ENCODE measurements at places on chromosomes 1 and 21.

DNA sequence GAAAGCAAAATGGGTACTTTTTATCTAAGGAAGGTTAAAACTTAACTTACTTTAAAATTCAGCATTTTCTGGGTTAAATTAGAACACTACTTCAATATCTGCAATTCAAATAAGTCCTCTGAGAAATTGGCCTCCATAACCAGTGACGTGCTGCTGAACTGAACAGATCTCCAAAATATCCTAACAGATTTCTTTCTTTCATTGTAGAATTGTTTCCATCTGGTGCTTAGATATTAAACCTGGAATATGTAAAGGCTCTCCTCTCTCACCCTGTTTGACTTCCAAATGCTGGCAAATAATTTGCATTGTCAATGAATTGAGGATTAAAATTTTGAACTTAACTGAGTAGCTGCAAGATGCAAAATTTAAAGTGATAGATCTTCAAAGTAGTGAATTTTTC lies 316.9 kb upstream of the CXADR start:
- no peak for DNase-seq

GRCh38 chr1:8408151-8408839 lies 90.4 kb downstream of the SLC45A1 start:
- no peak for DNase-seq

- DNase-seq = no peak
These were observed 268.5 kb downstream of the DUSP10 start for GRCh38 chr1:221473411-221473810.

- peak; percentile 59 for DNase-seq
These were observed 5.5 kb downstream of the PTP4A2 start for GRCh38 chr1:31932491-31933316.

- DNase-seq = no peak
These were observed 27.5 kb downstream of the LRRC8C start for GRCh38 chr1:89660224-89661061.

GRCh38 chr1:106879538-106879937 lies 176.9 kb upstream of the PRMT6 start:
- no peak for DNase-seq

DNA sequence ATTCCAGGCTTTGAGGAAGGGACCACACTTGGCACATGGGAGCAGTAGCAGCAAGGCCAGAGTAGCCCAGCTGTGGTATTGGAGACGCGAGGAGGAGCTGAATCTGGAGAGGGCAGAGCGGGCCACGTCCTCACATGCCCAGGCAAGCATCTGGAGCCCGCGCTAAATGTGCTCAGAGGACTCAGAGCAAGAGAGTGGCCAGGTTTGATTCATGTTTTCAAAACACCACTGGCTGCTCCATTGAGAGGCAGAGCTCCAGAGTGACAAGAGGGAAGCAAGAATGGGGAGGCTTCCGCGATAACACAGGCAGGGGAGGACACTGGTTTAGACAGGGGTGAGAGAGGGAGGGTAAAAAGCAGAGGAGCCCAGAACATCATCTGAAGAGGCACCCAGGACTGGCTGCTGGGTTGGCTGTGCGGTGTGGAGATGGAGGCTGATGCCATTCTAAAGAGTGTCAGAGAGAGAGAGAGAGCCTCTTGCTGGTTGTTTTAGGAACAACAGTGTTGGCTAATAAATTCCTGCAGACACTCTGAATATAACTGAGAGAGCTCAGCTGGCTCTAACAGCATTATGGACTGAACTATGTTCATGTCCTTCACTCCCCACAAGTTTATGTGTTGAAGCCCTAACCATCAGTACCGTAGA lies 32.3 kb downstream of the RCAN1 start:
- DNase-seq = peak; percentile 59

- peak; percentile 29 for DNase-seq
These were observed 35.3 kb downstream of the RERE start for GRCh38 chr1:8782001-8782620.

DNA sequence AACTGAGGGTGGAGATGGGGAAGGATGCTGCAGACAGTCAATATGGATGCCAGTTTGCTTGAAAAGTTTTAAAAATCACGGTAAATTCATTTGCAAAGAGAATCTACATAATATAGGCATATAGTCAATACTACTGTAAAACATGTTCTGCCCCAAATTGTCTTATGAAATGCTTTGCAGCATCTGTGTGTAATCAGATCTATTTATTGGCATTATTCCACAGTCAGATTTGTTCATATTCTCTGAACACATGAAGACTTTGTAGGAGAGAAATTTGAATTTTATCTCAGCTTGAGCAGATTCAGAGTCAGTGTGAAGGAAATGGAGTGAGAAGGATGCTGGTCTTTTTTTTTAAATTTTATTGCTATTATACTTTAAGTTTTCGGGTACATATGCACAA lies 88.5 kb downstream of the PLPPR4 start:
- DNase-seq = no peak

DNA sequence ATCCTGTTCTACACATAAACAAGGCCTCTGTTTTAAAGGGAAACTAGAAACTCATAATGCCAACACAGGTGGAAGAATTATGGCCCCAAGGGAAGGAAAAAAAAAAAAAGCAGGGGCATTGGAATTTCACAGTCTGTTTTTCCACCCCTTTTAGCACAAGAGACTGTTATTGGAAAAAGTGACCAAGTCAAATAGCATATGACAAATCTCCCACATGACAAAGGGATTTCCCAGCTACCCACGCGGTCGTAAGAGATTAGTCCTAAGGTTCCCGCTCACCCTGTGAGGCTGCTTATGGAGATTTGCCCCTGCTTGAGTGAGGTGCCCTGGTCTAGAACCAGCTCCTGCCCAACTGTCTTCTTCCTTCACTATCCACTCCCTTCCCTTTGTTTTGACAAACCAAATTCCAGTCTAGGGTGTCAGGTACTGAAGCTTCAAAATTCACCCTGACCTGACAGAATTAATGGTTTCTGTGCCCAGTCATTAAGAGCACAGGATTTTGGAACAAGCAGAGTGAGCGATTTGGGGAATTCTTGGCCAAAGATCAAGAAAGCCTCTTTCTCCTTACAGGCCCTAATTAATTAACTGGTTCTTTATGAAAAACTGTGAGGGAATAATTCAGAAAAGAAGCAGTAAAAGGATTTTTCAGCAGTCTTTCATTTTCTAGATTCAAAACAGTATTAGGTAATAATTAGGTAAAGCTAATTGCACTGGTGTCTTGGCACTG lies 107.3 kb downstream of the NMNAT2 start:
- no peak for DNase-seq

DNA sequence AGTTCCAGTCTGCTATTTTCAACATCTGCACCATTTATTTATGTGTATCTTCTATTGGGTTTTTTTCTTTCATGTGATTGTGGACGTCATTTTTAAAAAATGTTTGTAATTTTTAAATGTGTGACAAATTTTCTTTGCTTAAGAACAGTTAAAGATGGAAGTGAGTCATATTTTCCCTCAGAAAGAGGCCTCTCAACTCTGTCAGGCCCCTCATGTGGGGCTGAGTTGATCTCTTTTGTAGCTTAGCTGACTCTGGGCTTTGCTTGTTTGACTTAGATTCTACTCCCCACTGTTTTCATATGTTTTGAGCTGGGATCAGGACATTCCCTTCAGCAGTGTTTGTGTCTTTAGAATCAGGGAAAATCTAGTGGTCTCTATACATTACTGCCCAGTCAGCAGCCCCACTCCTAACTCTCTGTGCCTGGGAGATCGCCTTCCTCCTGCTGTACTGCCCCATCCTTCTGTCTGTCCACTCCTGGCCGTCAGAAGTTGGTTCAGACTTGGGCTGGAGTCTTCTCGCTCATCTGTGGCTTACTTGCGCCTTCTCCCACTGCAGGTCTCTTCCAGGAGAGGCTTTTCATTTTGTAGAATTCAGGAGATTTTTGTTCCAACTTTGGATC lies 137.4 kb downstream of the DYRK1A start:
- no peak for DNase-seq

DNA sequence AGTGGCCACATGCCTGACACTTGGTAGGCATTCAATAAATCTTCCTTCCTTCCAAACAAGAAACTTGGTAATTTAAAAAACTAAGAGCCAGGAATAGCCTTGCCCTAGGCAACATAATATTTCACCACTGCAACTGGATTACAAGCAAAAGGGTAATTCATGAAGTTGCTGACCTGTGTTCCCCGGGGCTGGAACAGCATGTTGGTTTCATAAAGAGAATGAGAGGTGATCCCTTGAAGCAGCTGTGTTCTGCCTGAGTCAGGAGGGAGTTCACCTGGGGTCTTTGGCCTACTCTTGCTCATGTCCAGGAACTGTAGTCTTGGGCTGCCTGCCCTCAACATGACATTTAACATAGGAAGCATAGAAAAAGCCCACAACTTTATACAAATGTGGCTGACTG lies 329.0 kb upstream of the DAB1 start:
- no peak for DNase-seq

DNA sequence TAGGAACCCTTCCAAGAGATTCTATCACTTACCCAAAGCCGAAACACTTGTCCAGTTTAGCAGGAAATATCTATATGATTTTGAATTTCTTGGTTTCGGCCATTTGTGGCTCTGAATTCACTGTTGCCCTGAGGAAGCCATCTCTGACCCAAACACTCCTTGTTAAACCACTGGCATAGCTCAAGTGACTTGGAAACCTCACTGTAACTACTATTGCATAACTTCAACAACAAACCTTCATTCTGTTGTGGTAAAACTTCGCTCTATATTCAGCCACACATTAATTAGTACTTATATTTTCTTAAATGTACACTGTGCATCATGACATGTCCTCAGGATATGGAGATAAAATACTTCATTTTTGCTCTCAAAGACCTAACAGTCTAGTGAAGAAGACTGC lies 63.2 kb downstream of the ST6GALNAC3 start:
- peak; percentile 23 for DNase-seq

GRCh38 chr1:215489771-215490565 lies 77.1 kb upstream of the KCTD3 start:
- no peak for DNase-seq

DNA sequence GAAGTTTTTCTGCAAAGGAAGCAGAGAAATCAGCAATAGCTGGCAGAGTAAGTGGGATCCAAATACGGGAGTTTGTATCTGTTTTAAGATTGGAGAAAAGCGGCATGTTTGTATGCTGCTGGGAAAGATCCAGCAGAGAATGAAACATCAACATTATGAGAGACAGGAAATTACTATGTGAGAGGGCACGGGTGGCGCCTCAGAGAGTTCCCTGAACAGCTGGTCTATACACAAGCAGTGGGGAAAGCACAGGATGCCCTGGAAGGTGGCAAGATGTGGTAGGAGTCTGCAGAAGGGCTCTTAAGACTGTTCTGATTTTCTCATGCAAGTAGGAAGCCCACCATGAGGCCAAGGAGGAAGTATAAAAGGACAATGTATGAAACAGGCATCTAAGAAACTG lies 130.4 kb downstream of the RERE start:
- no peak for DNase-seq

DNA sequence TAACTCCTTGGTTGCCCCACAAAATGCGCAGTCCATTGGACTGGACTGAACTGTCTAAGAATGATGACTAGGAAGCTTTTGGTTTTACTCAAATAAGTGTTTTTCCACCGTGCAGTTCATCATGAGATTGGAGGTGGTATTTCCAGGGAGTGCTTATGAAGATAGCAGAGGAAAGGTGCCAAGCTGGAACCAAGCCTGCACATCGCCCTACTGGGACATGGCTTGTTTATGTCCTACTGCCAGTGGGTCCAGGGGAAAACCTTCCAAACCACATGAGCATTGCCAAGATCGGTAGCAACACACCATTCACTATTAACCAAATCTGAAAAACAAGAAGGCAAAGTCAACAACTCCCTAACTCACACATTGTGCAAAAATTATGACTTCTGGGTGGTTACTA lies 54.7 kb upstream of the DSCAM start:
- DNase-seq = no peak

- peak; percentile 98 for DNase-seq
These were observed 60.7 kb upstream of the ATP5PO start for GRCh38 chr21:33976082-33977016.

- DNase-seq = peak; percentile 63
These were observed 8.6 kb downstream of the FMOD start for GRCh38 chr1:203342192-203342940.

DNA sequence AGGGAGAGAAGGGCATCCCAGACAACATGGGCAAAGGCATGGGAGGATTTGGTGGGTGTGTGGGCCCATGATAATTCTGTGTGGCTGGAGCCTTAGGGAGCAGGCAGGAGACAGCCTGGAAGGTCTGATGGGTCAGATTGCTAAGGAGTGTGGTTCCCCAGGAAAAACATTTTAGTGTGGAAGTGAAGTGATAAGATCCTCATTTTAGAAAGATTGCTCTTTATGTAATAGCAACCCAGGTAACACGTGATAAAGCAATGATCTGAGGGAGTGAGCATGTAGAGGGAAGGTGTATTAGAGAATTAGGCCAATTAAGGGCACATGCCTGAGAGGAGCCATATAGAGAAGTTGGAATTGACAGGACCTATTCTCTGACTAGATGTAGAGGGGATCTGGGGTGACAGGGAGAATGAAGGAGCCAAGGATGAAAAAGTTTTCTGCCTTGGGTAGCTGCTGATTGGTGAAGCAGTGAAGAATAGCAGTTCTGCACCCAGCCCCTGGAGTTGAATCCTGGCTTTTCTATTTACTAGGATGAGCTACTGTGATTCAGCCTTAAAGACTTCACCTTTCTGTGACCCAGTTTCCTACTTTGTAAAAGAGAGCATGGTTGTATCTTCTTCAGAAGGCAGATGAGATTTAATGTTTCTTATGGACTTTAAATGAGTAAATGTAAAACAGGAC lies 18.7 kb upstream of the SLAMF6 start:
- peak; percentile 52 for DNase-seq

DNA sequence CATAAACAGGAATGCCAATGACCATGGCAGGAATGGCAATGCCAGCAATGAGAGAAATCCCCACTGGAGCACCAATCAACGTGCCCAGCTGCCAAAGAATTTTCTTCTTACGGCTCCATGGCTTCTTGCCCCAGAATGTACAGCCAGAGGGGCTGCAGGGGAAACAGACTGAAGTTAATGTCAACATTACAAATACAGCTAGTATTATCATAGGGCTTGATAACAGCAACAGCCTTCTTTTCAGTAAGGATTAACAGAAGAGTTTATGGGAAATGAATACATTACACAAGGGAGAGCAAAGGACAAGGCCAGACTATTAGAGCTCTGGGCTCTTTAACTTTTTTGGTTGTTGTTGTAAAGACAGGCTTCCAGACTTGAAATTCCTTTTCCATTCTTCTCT lies 18.2 kb downstream of the RNF19B start:
- no peak for DNase-seq

GRCh38 chr1:224458996-224459395 lies 24.4 kb upstream of the WDR26 start:
- peak; percentile 16 for DNase-seq

DNA sequence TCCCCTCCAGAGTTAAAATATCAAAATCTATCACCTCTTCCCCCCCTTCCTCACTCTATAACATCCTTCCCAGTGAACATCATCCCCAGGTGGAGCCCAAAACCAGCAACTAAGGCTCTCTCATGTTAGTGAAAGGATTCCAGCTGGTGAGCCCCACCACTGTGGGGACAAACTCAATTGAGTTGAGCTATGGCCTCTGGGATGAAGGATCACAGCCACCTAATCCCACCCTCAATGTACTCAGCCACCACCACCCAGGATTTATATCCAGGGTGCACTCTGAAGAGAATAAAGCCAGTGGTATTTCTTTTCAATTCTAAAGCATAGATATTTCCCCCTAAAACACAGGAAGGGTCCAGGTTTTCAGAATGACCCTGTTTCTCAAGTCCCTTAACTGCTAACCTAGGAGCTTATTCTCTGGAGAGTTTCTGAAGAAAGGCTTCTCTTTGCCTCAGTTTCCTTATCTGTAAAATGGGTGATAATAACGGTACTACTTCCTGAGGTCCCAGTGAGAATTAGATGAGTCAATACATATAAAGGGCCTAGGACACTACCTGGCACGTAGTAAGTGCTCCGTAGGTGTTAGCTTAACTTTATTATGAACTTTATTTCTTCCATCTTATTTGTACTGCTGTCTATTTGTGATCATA lies 15.6 kb upstream of the BOLA1 start:
- no peak for DNase-seq

GRCh38 chr1:229347528-229347927 lies 4.7 kb upstream of the CCSAP start:
- peak; percentile 60 for DNase-seq

Data from OCI-M1 (cell line).